Stimulated activated CD8-positive, alpha-beta memory T cell treated with anti-CD3 and anti-CD28 coated beads, Interleukin-15, amount 100 ng/mL, for 24 hours (primary cell): ENCODE measurements at places on chromosomes 7 and 10.

DNA sequence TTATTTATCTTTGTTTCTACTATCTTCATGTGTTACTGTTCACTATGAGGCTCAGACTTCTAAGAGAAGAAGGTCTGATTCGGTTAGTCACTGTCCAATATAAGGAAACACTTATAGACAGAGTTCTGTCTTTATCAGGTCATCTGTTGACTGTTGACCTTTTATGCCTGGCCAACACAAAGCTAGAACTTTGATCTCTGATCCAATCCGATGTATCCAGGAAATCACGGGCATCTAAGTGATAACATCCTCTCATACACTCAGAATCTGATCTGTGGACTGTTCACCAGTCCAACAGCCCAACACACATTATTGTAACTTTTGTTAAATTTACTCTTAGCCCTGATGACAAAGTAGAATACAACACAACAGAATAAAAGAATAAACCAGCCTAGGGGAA lies 114.6 kb downstream of the SRI start:
- no peak for DNase-seq

DNA sequence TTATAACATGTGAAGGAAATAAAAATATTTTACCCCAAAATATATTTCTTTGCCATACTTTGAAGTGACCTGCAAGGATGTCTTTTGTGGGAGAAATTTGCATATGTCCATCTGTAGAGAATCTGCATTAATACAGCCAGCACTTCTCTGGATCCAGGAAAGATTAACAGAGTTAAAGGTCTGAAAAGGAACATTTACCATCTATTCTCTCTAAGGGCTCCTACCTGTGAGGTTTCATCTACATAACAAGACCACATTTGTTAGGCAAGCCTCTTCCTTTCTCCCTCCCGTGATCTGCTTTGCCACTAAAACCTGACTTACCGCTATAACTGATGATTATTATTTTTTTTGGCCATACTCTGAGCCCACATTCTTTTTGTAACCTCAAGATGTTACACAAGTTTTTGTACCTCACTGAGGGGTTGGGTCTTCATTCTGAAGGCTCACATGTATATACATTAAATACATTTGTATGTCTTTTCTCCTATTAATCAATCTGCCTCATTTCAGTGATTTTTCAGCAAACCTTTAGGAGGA lies 129.4 kb downstream of the AKR1D1 start:
- no peak for DNase-seq

- DNase-seq, result no peak
These were observed 262.5 kb upstream of the PPP2R2D start for GRCh38 chr10:131638049-131638879.

GRCh38 chr7:55533050-55533728 lies 39.1 kb downstream of the VOPP1 start:
- no peak for DNase-seq

- no peak for DNase-seq
These were observed 6.4 kb downstream of the NEBL start for GRCh38 chr10:20890491-20891337.

GRCh38 chr10:42996588-42996987 lies 80.3 kb upstream of the RET start:
- DNase-seq, result no peak

GRCh38 chr10:19626156-19626555 lies 190.1 kb upstream of the PLXDC2 start:
- no peak for DNase-seq

DNA sequence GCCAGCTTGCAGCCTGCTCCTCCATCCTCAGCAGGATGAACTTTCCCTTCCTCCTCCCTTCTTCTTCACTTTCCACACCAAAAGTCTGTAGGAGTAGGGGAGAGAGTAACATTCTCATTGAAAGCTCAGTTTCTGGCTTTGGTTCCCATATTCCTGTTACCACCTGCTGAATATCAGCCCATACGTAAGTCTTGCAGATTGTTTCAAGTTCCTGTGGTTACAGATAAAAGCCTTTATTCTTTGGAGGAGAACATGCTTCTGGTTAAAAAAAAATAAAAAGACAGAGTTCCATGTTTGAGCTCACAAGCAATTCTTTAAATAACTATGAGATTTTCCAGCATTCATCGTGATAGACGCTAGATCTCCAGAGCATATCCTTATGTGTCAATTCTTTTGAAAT lies 637.3 kb downstream of the SUGCT start:
- DNase-seq, result no peak

DNA sequence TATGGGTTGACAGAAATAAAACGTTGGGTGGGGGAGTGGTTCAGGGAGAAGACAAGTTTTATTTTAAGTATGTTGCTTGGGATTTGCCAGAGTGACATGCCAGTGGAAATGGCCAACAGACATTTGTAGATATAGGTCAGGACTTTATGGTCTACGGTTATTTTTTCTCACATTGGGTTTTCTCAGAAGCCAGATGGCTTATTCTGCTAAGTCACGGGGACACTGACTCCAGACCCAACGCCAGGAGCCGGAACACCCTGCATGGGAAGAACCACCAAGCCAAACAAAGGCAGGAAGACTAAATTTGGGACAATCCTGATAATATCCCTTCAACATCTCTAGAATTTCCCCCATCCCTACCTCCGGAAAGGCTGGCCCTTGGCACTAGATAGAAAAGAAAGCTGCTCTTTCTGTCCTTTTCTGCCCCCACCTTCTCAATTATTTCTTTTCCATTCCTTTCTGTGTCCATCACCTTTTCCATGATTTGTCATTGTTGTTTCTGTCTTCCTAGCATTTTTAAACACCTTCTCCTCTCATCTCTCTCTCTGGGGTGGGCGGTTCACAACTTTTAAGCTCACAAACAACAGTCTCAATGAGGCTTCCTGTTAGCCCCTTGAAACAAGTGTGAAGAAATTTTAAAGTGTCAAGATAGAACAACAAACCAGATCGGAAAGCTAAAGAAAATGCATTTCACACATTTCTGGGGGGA lies 44.7 kb downstream of the TBXAS1 start:
- DNase-seq, result no peak

DNA sequence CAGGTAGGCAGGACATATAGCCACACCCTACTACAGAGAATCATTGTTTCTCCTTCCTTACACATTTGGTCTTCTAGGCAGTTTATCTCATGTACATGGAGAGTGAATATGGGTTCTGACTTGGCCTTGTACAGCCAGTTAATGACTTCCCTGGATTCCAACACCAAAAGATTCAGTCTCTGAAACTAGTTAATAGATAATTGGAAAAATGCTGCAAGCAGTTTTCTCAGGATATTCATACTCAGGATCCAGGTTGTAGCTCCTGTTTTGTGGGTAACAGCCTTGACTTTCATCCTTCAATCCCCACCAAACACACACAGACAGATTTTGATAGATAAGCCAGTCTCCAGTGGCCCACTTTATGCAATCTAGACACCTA lies 690.2 kb downstream of the NRG3 start:
- DNase-seq, result no peak
